ENCODE measurements at places on chromosomes 4 and X.

DNA sequence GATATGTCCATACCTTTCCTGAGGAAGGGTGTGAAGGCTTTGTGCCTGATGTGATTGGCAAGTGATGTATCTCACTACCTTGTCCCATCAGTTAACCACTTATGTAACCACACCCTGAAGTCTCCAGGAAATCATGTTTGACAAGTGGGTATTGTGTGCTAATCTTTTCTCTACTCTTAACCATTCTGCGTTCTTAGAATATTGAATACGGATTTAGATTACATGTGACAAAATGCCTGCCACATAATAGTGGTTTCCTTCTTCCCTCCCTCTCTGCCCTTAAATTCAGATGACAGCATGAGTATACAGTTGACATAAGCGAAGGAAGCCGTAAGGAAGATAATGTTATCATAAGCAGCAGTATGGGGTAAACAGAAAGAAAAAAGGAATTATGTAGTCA, 108.4 kb downstream of the KLHL8 start:
- DNase-seq = no peak

- DNase-seq = no peak
These were observed 8.7 kb downstream of the TMEM187 start for GRCh38 chrX:153981231-153981630.

DNA sequence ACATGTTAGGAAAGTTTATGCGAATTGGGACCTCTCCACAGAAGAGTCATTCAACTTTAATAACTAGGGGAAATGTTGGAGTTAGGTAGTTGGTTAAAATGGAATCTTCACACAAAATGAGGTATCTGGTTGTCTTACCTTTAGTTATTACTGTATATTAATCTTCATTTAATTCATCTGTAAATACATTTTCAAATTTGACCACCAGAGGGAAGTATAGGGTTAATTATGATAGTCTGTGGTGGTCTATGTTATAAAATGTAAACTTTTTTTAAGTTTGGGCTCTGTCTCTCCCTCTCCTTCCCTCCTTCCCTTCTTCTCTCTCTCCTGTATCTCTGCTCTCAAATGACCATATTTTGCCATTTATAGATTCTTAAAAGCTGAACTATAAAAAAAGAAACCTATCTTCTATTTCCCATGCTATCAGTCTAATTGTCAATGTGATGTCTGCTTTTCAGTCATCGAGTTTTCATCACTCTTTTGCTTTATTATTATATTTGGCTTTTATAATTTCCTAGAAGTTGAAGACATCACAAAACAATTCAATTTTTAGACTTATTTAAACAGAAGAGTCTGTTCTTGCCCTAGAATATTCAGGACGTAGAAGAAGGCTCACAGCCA, 49.8 kb downstream of the TMEM144 start:
- no peak for DNase-seq

DNA sequence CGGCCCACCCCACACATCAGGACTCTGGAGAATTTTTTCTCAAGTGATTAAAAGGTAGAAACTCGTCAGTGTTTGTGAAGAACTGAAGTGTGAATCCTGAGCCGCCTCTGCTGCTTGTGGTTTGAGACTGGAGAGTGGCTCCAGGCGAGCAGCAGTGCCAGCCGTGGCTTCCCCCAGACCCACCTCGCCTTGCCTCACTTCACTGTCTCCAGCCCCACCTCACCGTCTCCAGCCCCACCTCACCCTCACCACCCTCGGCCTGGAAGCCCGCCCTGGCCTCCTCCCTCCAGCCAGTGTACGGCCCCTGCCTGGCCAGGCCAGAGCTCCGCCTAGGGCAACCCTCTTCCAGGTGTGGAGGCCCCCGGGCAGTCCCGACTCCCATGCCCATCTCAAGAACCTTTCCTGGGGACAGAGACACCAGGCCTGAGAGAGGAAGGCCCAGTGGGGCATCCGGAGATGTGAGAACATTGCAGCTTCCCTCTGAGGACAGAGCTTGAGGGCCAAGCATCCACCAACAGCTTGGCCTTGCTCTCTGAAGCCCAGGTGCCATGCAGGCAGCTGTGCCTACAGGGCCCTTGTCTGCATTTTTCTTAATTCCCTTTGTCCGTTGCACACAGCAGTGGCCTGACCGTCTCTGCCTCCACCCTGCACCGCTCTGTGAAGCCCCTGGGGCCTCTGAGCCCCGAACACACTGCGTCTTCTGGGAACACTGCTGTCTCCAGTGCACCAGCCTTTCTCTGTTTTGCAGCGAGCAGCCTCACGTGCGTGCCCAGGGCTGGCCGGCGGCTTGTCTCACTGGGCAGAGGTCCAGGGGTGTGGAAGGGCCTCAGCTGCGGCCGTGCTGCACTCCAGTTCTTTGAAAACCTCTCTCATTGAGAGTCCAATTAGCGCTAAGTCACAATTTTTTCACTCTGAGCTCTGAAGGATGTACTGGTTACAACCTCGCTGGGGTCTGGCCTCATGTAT, 13.8 kb downstream of the SH3BP2 start:
- no peak for DNase-seq

DNA sequence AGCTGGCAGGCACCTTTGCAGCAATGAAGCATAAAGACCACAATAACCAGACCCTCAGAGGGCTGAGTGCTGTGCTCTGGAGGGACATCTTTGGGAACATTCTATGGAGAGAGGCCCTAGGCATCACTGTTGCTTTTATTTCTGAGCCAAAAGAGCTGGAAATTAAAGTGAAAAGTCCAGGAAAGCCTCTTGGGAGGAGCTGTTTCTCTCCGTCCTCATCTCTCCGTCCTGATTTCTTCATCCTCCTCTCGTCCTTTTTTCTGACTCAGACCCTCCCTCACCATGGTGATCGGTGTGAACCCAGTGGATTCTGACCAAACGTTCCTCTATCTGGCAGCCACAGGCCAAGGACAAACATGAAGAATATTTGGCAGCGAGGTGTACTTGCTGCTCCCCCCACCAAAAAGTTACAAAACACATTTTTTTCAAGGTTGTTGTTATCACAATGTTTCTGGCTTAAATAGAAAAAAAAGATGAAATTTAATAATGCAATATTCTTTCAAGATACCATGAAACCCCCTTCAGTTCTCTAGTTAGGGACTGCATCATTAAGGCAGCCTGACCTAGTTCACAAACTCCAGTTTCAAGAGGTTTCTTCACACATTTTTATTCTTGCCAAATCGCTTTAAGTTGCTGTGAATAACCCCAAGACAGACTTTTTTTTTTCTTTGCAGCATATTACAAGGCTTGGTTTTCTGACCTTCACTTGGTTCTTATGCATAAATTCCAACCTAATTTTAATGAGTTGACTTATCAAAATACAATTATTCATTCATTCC, 80.2 kb downstream of the SCD5 start:
- DNase-seq = no peak

GRCh38 chrX:10014462-10015354, 47.5 kb downstream of the CLDN34 start:
- DNase-seq = peak; percentile 81

DNA sequence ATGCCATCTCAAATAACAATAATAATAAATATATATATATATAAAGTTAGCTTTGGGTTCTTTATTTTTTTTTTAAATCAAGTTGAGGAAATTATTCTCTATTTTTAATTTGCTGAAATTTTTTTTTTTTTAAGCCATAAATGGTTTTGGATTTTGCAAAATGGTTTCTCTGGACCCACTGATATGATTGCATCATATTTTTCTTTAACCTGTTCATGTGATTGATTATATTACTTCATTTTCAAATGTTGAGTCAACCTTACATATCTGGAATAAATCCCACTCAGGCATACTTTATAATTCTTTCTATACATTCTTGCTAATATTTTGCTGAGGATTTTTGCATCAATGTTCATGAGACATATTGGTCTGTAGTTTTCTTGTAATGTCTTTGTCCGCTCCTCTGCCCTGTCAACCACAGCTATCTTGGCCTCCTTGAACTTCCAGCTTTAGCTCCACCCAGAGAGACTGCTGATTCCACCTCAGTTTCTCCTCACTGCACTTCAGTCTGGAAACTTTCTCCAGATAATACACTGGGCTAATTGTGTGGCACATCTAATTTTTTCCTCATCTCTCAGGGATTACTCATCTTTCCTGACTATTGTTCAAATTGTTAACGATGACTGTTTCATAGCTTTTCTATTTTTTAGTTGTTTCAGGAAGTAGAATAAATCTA, 160.9 kb upstream of the GIMD1 start:
- no peak for DNase-seq

DNA sequence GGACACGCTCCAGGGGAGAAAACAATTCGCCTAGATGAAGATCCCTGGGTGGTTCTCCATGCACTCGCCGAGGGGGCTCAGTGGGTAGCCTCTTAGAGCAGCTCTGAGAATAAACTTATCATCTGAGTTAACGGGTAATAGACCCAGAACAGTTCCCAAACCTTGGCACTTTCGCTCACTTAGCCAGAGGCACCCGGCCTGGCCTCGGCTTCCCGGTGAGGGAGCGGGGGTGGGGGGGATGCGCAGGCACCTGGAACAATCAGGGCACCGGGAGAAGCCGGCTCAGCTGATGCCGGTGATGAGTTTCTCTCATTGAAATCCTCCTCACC, 405 bp upstream of the ZAR1 start:
- DNase-seq = no peak

- DNase-seq = no peak
These were observed 4.1 kb downstream of the GRID2 start for GRCh38 chr4:92307866-92308265.

DNA sequence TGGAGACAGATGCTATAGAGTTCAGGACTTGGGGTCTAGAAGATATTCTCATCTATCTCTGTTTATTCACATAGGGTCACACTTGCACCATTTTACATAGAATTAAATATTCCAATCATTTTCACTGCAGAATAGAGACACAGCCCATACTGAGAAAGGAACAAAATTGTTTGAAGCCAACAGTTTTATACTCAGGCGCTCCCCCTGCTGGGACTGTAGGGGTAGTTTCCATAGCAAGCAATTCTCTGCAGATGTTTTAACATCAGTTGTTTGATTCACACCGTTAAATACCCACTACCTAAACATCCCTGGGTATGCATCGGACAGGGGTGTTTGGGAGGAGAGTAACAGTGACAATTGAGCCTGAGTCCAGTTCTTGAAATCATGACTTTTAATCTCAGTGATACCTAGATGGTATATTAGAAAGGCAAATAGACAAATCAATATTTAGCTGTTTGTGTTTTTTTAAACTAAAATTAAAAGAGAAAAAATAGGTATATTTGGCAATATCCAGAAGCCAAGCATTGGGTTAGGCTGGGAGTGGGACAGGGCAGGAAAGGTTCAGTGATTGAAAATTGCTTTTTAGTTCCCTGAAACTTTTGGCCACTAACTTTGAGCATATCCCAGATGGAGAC, 33.8 kb downstream of the LONRF3 start:
- DNase-seq = peak; percentile 29

DNA sequence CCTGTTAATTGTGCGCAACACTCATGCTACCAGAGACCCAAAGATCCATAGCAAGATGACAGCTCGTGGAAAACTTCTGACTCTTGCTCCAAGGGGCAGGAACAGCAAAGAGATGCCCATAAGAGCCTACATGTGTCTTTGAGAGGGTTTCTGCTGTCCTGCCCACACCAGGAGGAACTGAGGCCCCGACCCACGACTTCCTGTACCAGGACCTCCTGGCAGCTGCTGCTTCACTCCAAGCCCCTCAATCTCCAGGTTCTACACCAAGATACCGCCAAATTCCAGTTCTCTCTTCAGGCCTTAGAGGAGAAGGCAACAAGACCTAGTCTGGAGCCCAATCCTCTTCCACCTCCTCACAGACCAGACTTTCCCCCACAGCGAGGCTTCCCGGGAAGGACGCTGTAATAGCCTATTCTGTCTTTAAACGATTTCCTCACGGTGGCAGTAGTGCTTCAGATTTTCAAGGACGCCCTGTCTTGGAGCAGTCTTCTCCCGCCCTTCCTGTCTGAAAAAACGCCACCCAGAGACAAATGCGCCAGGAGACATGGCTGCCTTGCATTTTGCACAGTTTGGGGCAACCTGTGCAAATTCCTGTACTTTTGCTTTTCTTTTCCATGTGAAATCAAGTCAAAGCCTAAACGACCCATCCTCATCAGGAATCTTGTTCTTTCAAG, 230.2 kb upstream of the STK26 start:
- no peak for DNase-seq

DNA sequence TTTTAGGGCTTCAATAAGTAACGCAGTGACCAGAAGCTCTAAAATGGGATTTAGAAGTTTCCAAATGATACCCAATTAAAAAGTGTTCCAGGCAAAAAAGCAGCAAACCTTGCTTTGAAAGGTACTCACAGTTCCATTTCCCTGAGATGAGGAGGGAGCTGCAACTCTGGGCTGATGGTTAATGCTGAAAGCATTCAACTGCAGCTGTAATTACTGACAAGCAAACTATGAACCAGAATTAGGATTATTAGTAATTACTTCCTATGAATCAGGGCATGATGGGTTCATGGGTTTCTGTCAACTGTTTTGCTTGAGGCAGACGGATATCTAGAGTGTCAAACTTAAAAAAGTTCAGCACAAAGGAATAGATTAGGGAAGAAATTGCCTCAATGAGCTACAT, 357.4 kb downstream of the STIM2 start:
- DNase-seq = no peak

DNA sequence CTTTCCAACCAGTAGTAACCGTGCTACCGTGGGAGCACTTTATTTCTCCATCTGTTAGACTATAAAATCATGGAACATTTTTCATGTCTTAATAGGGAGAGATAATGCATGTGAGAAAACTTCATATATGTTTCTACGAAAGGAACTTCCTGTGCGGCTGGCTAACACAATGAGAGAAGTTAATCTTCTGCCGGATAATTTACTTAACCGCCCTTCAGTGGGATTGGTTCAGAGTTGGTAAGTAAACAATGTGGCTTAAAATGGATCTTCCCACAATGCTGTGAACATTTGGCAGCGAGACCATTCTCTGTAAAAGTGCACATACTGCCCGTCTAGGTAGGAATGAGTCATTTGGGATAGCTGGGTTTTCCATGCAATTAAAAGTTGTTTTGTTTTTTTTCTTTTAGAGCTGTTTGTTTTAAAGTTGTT, 29.6 kb downstream of the PDK3 start:
- no peak for DNase-seq

- no peak for DNase-seq
These were observed 458.6 kb upstream of the INTU start for GRCh38 chr4:127174201-127174600.

- DNase-seq = no peak
These were observed 166.6 kb upstream of the GLRA2 start for GRCh38 chrX:14362721-14363120.

- DNase-seq = no peak
These were observed 616.1 kb downstream of the BCOR start for GRCh38 chrX:39481621-39482020.

DNA sequence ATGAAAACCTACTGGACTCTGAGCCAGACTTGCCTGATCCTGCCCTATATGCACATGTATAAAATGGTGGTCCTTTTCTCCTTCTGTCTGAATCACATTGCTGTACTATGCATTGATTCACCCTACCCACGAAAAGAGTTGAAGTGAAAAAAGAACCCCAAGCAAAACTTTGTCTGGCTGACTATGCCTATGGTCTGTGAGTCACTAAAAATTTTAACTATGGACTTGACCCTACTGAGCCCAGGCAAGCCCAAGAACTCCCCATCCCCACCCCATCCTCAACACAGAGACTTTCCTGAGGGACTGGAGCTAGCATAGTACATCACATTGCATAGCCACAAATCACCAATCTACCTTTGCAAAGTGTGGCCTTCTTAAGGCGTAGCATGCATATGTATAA, 116.6 kb upstream of the TENM3 start:
- no peak for DNase-seq

- DNase-seq = peak; percentile 1
These were observed 113.7 kb upstream of the NEXMIF start for GRCh38 chrX:75038925-75039324.
